NCI-H2227 treated with DMSO at 0.1 percent for 48 hours (cell line): ENCODE measurements at places on chromosomes 7 and 10.

GRCh38 chr7:149558149-149558861, 60.7 kb upstream of the ZNF746 start:
- no peak for DNase-seq

DNA sequence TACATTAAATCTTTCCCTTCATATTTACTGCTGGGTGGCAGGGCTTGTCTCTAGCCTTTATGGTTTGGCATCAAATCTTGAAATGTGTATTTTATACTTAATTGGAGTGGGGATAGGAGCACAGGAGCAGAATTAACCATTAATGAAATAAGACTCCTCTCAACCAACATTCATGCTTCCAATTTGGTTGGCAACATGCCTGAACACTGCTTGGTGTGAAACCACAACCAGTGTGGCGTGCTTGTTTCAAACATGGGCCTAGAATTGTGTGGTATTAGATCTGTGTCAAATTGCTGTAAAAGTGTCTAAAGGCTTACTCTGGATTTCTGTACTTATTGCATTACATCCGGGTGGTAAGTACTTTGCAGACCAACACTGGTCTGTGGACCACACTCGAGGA, 25.1 kb upstream of the VPS41 start:
- no peak for DNase-seq

- DNase-seq: no peak
Observed at GRCh38 chr10:9450801-9451200, 1396.3 kb downstream of the GATA3 start.

GRCh38 chr7:154338701-154339506, 286.7 kb downstream of the DPP6 start:
- DNase-seq: no peak

- DNase-seq: no peak
Observed at GRCh38 chr10:76740514-76740913, 897.1 kb downstream of the KCNMA1 start.

DNA sequence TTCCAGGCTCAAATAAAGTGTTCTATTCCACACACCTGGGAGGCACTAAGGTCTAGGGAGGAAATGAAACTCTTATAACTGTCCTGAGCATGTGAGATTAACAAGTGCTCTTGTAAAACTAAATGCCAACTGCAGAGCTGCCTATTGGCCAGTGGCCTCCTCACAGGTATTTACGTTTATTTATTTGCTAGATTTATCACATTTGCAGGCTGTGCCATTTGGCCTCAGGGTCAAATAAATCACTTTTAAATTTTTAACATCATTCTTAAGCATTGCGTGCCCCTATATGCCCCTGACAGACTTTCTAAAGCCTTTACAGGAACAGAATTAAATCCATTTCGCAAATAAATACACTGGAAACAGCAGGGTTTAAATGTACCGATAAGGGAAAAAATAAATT, 381.8 kb upstream of the NFE2L3 start:
- no peak for DNase-seq

GRCh38 chr7:77575187-77575586, 38.1 kb downstream of the PTPN12 start:
- no peak for DNase-seq

- DNase-seq: peak; percentile 54
Observed at GRCh38 chr10:32446536-32447406, 831 bp downstream of the CCDC7 start.

- no peak for DNase-seq
Observed at GRCh38 chr7:156947120-156947843, 2.2 kb upstream of the NOM1 start.

GRCh38 chr10:112880633-112881530, 69.2 kb upstream of the TCF7L2 start:
- DNase-seq: no peak

GRCh38 chr7:128878226-128879105, 15.8 kb downstream of the ATP6V1F start:
- no peak for DNase-seq

- peak; percentile 35 for DNase-seq
Observed at GRCh38 chr7:28093623-28094232, 86.9 kb downstream of the JAZF1 start.

- no peak for DNase-seq
Observed at GRCh38 chr7:33644489-33644888, 260.9 kb upstream of the BMPER start.

DNA sequence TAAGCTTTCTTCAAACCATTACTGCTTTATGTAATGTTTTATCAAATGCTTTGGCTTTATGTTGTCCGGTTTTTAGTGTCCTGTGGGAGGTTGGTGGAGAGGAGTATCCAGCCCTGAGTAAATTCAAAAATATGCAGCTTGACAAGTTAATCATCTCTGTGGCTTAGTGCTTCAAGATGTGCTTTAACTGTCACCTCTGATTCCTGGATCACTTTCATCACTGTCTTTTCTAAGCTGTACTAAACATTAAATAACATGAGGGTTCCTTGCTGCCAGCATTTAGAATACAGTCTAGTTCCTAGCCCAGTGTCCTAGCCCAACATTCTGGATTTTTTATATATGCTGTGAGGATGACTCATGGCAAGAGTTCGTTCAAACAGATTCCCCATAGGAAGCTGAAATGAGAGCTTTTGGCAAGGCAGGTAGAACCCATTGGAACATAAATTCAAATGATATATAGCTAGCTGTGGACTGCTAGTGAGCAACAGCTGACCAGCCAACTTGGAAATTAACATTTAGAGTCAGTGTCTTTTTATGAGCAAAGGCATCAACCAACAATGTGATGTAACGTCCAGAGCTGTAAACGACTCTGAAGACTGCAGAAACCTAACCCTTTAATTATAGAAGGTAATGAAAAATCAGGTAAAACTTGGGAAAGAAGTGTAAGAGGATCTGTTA, 80.6 kb upstream of the OIT3 start:
- no peak for DNase-seq

DNA sequence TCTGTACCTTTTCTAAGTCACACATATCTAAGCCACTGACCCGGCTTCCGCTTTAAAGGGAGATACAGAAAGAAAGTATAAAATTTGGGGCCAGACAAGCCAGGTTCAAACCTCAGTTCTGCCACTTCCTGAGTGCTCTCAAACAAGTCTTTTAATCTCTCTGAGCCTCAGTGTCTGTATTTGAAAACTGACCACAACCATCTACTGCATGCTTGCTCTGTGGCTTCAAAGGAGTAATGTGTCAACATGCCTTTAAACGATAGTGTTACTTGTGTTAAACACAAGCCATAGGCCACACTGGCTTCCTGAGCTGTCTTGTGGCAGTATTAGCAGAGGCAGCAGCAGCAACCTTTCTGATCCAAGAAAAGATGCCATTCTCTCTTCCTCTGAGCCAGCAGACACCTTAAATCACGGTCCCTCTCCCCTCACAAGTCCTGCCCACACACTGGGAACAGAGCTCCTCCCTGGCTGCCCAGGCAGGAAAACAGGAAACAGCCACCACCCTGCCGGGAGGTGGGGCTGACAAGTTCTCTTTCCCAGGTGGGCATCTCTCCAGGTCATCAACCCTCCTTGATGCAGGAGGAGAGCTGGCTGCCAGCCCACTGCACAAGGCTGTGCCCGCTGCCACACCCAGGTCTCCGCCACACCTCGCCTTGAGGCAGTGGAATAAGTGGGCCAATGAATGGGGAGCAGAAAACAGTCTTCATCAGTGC, 10.7 kb downstream of the HIP1 start:
- no peak for DNase-seq

DNA sequence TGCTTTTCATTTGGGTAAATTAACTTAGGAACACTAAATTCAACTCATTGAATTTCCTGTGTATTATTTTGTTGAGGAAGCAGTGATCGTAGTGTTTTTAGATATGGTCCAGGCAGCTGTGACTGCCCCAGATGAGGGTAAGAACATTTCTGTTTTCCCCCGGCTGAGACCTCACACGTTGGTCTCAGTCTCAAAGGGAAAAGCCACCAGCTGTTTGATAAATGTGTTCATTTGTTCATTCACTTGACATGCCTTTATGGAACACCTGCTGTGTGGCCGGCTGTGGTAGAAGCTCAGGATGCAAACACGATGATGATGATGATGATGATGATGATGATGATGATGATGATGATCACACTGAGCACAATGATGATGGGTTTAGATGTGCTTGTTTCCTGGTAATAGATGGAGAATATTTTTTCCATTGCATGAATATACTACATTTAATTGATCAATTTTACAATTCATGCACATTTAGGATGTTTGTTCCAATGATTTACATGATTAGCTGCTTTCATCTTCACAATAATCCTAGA, 125.6 kb upstream of the ZNF32 start:
- no peak for DNase-seq

DNA sequence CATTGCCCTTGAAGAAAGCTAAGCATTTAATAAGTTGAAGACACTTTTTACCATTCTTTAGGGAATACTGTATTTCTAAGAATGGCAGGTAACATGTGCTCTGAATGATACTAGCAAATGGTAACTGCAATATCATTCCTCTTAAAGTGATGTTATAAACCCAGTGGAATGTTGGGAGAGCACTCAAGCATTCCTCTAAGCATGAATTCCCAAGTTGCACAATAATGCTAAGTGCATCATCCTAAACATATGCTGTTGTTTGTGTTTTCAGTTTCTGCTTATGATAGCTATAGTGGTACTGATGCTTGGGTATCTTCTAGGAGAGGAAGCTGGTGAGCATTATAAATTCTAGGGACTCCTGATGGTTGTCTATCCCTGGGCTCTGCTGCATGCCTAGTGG, 673.9 kb downstream of the PHTF2 start:
- no peak for DNase-seq

GRCh38 chr7:4842319-4843064, 19.3 kb downstream of the PAPOLB start:
- DNase-seq: no peak

GRCh38 chr7:5424749-5425506, 1.3 kb upstream of the TNRC18 start:
- DNase-seq: no peak

GRCh38 chr7:106416430-106416829, 131.6 kb upstream of the NAMPT start:
- DNase-seq: no peak

- no peak for DNase-seq
Observed at GRCh38 chr10:47047577-47048525, 136.6 kb downstream of the PTPN20 start.

DNA sequence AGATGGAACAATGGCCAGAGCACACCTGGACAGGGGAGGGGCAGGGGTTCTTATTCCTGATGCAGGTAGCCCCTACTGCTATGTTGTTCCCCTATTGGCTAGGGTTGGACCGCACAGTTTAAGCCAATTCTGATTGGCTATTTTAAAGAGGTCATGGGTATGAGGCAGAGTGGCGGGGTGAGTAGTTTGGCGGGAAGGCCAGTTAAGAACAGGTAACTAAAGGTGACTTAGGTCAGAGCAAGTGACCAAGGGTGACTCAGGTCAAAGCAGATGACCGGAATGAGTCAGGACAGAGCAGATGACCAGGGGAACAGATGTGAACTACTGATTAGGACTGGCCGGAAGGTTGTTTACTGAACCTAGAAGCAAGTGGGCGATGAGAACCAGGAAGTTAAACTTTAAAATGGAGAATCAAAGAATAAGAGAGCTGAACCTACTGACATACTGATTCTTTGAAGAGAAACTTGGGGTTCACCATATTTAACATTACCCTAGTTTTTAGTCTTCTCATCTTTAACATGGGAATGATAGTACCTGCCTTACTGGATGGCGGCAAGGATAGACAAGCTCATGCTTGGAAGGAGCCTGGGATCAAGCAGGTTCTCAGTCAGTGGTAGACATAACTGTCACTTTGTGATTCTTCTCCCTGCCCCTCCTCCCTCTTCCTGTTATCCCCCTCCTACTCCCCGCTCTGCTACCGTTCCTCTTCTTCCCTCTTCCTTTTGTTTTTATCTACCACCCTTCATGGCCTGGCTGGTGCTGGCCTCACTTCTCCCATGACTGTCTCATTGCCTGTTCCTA, 55.0 kb downstream of the CCNY start:
- no peak for DNase-seq

DNA sequence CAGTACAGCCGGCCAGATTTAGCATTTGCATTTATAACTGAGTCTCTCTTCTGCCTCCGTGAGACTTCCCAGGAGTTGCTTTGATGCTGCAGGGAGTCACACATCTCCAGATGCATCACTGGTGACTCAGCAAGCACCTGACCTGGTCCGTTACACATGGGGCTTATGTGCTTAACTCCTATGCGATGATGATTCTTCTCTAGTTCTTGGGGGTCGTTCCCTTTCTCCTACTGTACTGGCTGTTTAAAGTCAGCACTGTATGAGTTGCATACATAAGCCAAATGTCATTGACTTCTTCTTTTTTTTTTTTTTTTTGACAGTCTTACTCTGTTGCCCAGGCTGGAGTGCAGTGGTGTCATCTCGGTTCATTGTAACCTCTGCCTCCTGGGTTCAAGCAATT, 13.0 kb upstream of the AKR1E2 start:
- no peak for DNase-seq

- no peak for DNase-seq
Observed at GRCh38 chr7:22833957-22834356, 11.3 kb upstream of the TOMM7 start.

DNA sequence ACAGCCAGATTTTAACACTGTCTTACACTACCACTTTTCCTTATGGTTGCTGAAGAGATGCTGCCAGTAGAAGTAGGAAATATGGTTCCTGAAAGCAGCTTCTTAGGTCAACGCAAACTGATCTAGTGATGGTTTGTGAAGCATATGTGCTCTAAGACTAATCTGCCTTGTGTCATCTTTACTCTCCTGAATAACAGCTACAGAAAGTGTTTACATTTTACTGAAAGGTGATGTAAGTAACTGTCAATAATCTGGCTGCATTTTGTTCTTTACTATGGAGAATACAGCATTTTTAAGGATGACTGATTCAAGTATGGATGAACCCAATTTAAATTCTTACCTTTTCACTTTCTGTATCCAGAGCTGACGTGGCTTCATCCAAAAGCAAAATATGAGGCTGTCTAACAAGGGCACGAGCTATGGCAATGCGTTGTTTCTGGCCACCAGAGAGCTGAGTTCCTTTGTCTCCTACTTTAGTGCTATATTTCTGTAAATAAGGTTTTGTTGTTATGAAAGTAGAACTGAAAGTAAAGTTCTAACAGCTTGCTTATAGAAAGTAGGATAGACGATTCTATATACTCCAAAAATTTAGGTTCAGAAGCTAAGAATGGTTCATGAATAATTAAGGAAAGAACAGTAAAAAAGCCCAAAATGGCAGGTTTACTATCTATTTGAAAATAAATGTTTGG, 30.2 kb upstream of the ABCB4 start:
- DNase-seq: no peak

GRCh38 chr10:69065406-69066361, 22.2 kb upstream of the SRGN start:
- no peak for DNase-seq

DNA sequence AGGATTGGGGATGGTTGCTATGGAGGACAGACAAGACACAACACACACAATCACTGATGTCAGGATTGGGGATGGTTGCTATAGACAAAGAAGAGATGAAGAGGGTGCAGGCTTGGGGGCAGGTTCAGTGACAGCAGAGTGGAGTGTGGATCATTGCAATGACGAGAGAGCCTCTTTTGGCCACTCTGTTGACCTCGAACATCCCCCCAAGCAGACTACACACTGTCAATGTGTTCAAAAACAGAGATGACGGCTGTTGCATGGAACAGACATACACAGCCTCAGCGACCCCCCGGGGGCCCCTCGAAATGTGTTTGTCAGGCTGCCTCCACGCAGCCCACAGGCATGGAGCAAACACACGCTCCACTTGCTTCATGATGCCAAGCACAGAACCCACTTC, 133.0 kb downstream of the PTPRN2 start:
- no peak for DNase-seq
